T-helper 17 cell (primary cell): ENCODE measurements at places on chromosomes 2 and 18. TPM values are rescaled to one million over a fixed set of nuclear protein-coding genes. Genes with fewer than 3 reads are reported as not detected.

Gene LONRF2
- total RNA-seq = 0.12 TPM

DNA sequence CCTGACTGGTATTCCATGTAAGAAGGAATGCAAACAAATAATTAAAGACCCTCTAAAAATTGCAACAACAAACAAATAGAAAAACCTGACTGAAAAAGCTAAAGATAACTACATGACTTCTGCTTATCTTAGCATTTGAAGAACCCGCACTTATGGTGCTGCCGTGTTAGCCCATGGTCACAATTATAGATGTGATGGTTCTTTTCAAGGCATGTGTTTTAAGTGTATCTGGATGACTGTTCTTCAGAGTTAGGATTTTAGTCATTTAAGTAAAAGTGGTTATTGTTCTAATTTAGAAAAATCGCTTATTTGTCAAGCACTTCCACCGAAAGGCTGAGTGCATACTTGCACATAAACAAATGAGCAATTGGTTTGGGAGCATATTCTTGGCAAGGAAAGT lies 77.3 kb downstream of the CPS1 start:
- no peaks in the 10 kb centered on the region for H3K36me3 ChIP-seq
- no peak for DNase-seq
- H3K4me1 ChIP-seq = no peaks in the 10 kb centered on the region
- H3K4me3 ChIP-seq = no peak overlapping the region
- H3K27ac ChIP-seq = no peak overlapping the region
- no peaks in the 10 kb centered on the region for H3K27me3 ChIP-seq

DNA sequence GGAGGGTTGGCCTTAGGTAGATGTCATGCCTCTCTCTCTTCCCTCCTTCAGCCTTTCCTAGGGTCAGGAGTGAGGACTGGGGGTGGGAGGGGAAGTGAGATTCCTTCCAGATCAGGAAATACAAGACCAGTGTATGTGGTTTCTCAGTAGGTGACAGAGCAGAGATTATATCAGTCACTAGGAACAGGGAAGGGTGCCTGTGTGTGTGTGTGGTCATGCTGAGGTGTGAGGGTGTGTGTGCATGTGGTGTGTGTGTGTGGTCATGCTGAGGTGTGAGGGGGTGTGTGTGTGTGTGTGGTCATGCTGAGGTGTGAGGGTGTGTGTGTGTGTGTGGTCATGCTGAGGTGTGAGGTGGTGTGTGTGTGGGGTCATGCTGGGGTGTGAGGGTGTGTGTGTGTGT lies 259.8 kb downstream of the LOXHD1 start:
- no peak overlapping the region for H3K27ac ChIP-seq
- H3K27me3 ChIP-seq = peaks cover 7% of the 10 kb centered on the region
- peaks cover 4% of the 10 kb centered on the region for H3K4me1 ChIP-seq
- no peaks in the 10 kb centered on the region for H3K36me3 ChIP-seq

GRCh38 chr2:27932396-27932795 lies 41.9 kb downstream of the BABAM2 start:
- no peak overlapping the region for H3K4me3 ChIP-seq
- peaks cover 13% of the 10 kb centered on the region for H3K36me3 ChIP-seq
- peak overlapping the region; percentile 69 for H3K27ac ChIP-seq
- H3K27me3 ChIP-seq = no peaks in the 10 kb centered on the region

Gene NT5C1B
- total RNA-seq = not detected

DNA sequence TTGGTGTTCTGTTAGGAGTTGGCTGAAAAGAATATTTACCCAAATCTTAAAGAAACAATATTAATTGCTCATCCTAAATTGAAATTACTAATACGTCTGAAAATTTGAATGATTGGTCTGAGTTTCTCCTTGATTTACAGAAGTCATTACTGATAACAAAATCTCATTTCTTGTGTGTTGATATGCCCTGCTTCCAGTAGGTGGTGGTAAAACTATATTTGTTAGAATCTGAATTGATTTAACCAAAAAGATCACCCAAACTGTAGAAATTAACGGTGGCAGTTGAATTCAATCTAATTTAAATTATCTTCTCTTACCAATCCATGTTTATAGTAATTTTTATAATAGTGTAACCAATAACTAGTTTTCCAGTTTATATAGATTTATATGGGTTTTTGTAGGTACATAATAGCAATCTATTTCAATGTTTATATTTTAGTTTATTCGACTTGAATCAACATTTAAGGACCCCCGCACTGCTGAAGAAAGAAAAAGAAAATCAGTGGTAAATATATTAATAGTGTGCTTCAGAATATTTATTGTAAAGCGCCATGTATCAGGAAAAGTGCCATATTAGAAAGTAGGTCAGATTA lies 38.3 kb downstream of the PAPOLG start:
- DNase-seq = no peak
